ENCODE measurements at places on chromosomes 5 and 9.

DNA sequence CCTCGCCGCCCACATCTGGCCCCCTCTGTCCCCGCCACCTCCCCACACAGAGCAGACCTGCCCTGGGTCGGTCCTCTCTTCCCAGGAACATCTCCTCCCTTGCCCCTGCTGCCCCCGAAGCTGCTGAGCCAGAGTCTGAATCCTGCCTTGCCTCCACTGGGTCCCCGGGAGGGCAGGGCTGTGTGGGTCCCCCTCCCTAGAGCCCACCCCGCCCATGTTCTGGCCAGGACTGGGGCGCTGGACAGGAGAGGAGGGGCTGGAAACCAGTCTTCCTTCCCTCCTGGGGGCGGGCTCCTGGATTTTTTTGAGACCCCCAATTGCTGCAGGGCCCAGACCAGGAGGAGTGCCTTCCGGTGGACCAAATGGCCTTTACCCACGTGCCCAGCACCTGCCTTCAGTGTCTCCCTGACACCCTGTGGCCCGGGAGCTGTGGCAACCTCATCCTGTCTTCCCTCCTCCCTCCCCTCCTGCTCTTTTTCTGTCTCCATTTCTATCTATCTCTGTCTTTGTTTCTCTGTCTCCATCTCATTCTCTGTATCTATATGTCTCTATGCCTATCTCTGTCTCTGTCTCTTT, 12.1 kb downstream of the MRPL36 start:
- no peak for DNase-seq

DNA sequence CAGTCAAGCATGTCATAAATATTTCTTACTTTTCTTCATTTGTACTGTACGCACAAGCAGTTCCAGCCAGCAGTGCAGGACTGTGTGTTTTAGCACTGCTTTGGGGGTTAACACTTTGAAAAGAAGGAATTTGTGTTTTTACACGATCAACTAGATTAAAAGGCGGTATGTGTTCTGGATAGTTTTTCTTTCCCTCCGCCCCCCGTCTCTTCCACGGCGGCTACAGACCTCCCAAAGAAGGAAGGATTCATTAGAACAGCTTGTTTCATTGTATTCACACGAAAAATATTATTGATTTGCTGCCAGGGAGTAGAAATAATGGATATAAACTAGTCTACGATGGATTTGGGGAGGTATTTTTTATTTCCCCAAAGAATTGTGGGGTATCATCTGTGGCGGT, 336.8 kb upstream of the RFX3 start:
- no peak for DNase-seq

DNA sequence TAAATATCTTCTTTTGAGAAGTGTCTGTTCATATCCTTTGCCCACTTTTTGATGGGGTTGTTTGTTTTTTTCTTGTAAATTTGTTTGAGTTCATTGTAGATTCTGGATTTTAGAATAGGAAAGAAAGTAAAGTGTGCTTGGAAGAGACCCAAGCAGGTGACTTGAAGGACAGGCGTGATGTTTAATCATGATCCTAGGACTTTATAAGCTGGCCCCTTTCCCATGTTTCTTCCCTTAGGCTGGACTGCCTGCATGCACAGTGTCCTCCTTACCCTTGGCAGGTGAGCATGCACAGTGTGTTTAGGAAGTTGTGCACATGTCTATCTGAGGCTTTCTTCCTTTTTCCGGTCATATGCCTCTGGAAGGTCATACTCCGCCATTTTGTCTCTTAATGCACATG, 61.3 kb downstream of the ISOC1 start:
- DNase-seq = no peak

- no peak for DNase-seq
Observed at GRCh38 chr5:10595293-10595671, 31.4 kb downstream of the ANKRD33B start.

DNA sequence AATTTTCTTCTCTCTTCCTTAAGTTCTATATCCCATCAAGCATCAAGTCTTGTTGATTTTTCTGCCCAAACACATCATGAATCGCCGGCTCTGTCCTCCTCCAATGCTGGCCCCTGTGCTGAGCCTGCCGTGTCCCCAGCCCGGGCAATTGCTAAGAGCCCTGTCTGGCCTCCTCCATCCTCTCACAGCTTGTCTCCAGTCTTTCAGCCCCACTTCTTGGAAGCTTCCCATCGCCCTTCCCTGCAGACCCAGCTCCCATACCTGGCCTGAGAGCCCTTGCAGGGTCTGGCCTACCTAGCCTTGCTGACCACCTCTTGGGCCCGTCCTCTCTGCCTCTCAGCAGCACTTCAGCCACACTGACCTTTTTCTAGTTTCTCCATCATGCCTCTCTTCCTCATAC, 61.9 kb downstream of the COL15A1 start:
- no peak for DNase-seq

DNA sequence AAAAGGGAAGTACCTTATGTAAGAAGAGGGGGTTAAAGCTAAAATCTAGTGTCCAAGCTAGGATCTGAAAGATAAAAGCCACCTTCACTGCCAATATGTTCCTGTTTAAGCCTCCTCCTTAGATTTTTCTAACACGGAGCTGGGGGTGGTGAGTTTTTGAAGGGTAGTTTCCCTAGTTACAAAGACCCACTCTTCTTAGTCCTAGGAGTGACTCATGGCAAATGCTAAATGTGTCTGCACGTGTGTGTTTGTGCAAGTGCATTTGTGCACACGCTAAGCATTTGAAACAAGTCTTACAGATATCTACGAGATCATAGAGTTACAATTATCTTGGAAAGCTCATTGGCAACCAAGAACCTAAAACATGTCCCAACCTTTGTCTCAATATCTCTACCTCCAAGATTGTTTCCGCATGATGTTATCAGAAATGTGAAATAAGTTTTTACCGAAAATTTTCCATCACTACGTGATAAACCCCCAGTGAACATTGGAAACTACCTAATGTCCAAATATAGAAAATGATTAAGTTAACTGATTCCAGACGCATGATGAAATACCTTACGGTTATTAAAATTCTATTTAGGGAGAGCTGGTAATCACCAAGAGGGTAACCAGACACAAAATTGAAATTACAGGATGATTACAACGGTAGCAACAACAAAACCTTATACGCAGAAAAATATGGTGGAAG, 78.0 kb upstream of the HRH2 start:
- DNase-seq = no peak

GRCh38 chr9:118273048-118273447, 568.8 kb downstream of the TLR4 start:
- DNase-seq = no peak
